ENCODE measurements at places on chromosomes 7 and 10.
A peak's percentile ranks its signal among the peaks of the same experiment; 100 is the strongest.

GRCh38 chr7:26278770-26279169 lies 12.9 kb upstream of the SNX10 start:
- no peak for DNase-seq

DNA sequence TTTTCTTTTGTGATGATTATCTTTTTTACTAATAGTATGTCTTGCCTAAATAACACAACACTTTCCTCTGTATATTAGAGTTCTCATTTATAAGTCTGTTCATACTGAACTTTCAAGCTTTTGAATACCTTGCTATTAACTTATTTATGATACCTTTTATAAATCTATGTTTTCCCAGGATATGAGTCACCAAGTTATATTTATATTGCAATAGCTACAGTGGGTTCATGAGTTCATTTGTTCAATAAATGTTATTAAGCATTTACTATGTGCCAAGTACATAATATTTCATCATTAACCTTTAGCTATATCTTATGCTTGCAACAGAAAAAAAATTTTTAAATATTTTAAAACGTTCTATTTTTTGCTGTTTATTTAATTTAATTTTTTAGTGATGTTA lies 18.3 kb downstream of the CLCN1 start:
- DNase-seq: no peak

DNA sequence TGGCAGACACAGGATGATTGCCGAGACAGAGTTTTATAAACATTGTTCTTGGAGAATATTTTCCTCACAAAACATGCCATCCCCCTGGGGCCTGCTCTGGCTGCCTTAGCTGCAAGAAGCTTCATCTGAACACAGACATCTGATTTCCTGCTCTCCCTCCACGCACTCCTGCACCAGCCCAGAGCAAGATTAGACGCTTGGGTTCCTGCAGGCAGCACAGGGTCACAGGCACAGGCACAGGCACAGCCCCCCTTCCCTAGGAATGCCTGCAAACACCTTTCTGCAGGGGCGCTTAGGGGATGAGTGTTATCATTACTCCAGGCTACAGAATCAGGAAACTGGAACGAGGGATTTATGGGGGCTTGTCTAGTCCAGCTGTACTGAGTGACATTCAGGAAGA lies 450.3 kb downstream of the GRID1 start:
- DNase-seq: no peak

DNA sequence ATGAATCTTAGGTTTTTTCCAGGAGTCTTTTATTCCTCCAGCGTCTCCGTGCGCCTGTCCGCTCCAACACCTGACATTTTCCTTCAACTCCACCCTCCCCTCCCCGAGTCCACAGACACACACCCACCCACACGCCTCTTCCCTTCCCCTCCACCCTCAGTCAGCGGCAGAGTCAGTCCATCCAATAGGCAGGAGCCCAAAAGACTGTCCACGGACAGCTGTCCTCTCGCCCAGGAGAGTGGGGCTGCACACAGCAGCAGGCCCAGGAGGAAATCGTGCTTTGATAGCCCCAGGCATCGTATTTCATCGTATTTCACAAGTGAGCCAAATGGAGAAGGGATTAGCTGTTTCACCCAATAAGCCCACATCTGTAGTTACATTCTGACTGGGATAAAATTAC lies 285.1 kb downstream of the ZEB1 start:
- no peak for DNase-seq

GRCh38 chr7:94620703-94621118 lies 35.2 kb downstream of the SGCE start:
- no peak for DNase-seq

DNA sequence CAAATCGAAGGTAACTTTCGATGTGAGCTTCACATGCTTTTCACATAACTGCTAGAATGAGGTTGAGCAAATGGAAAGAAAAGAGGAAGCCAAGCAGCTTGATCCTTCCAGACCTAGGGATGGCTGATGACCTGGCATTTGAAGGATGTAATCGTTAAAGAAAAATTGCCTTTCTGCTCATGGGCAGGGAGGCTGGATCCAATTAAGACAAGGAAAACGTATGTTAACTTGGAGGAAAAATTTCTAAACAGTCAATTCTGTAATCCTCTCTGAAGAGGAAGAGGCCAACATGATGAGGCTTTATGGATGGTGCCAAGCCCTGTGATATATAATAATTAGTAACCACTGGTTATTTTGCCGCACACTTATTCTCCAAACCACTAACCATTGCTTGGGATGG lies 12.5 kb downstream of the GRK5 start:
- DNase-seq: no peak

GRCh38 chr7:27148756-27149641 lies 1.4 kb upstream of the HOXA6 start:
- DNase-seq: no peak

GRCh38 chr7:37230221-37230620 lies 218.4 kb downstream of the ELMO1 start:
- DNase-seq: no peak

- no peak for DNase-seq
Observed at GRCh38 chr10:58776568-58777318, 264.1 kb downstream of the BICC1 start.

DNA sequence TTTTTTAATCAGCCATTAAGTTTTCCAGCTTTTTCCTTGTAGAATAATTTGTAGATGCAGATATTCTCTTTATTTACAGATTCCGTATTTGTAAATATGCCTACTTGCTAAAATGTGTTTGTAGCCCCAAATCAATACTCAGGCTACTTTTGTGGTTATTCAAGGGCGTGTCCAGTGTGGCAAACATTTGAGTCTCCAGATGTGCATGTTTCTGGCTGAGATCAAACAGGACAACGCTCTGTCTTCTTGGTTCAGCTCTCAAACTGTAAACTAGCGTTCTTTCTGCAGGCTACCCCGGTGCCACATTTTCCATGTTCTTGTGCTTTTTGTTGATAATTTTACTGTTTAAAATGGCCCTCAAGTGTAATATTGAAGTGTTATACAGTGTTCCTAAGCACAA lies 16.2 kb upstream of the OR2A5 start:
- no peak for DNase-seq

DNA sequence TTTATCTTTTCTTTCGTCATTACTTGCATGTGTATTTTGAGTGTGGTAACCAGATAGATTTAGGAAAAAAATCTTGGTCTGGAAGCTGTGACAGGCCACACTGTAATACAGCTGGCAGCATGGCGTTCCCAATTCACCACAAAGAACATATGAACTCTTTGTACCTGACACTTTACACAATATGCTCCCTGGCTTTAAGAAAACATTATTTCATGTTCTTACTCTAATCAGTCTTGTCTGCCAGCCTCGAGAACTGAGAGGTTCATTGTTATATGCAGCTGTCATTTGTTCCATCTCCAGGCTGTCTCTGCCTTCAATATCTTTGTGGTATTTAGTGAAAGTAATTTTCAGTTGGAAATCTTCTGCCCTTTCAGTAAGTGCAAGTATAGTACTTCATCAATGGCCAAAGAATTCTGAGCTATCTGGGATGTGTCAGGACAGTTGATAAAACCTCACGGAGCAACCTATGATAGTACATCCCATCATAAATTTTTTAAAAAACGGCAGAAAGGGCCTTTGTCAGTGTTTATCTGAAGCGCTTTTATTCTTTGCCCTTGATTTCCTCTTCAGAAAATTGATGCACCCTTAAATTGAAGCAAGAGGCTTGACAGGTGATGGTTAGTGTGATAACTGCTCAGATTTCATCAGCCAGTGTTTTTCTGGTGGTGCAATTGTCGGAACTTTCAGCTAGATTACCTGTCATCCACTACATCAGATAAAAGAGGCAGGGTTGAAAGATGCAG lies 146.3 kb upstream of the SP8 start:
- DNase-seq: no peak

DNA sequence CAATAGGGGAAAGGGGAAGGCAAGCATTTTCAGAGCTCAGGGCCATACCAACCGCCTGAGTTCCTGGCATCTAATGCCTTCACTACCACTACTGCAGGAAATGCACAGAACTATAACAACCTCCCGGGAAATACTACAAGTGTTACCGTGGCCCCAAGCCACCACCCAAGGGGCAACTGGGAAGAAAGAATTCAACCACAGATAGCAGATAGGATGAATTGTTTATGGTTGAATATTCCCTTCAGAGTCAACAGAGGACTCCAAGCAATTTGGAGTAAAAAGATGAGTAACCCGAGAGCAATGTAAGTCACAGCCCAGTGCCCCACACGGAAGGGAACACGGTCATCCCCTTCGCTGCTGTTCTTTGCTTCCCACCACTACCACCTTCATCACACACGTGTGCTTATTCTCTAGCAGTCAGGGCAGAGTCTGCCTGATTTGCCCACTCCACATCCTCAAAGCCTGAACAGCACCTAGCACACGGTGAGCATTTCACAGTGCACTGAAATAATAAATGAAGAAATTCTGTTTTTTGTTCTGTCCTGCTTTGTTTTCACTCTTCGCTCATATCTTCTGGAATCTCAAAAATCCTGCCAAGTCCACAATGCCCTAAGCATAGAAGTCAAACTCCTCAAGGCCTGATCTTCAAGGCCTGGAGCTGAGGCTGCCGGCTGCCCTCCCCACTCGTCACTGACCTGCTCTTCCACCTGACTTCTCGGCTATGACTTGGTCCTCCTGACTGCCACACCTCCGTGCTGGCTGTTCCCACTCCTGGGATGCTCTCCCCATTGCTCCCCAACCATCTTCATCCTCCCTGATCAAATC lies 221.1 kb downstream of the KCNMA1 start:
- no peak for DNase-seq

- DNase-seq: no peak
Observed at GRCh38 chr7:141700848-141701371, 1.1 kb downstream of the DENND11 start.

DNA sequence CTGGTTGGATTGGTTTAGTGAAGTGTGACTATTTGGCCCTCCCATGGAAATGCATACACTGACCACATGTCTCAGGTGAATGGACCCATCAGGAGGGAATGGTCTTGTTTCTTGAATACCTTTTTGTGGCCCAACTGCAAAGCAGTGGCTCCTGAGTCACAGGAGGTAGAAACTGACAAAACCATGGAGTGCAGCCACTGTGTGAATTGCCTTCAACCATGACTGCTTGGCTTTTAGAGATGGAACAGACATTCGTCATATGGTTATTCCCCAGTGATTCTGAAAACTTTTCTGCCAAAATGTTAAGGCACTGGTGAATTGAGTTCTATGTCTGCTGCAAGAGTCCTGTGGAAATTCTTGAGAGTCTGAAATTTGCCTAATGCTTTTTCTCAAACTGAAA lies 64.7 kb downstream of the CDK14 start:
- DNase-seq: no peak

GRCh38 chr10:102316421-102316820 lies 71.1 kb downstream of the GBF1 start:
- no peak for DNase-seq

GRCh38 chr7:5701085-5701914 lies 80.2 kb downstream of the RNF216 start:
- DNase-seq: peak; percentile 38

DNA sequence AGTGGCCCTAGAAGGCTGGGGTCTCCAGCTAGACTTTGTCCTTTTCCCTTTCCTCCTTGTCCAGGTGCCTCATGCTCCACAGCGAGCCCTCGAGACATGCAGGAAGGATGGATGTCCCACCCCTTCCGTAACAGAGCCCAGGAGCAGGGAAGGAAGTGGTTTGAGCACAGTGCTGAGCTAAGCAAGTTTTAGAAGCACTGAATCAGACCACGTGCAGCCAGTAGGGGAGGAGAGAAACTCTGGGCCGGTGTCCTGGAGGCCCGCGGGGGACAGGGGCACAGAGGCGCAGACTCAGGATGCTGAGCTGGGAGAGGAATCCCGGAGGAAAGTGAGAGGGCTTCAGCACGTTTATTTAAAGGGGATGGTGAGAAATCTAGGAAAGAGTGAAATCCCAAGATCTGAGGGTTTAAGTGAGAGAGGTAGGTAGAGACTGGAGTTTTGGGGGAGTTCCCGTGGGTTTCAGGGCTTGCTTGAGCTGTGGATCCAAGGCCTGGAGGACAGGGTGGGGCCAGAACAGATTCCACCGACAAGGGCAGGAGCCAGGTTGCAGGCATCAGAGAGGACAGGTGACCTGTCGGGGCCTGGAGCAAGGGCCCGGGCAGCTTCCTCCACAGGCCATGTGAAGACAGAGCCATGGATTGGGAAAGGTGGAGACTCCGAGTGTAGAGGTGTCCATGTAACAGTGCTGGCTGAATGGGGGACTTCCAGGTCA lies 4.4 kb upstream of the IRF5 start:
- DNase-seq: no peak

GRCh38 chr10:60082341-60082740 lies 176.0 kb upstream of the CCDC6 start:
- DNase-seq: no peak

- no peak for DNase-seq
Observed at GRCh38 chr7:114086537-114086913, 167.7 kb upstream of the PPP1R3A start.

DNA sequence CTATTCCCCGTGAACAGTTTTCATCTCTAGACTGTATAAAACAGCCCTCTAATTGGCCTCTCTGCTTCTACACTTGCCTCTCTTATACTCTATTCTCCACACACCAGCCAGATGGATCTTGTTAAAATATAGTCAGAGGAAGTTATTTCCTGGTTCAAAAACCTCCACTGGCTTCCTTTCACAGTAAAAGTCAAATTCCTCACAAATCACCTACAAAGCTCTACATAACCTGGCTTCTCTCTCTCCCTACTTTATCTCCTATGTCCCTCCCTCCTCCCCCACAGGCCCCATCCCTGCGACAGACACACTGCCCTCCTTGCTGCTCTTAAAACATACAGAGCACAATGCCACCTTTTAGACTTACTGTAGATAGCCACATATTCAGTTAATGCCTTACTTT lies 60.1 kb downstream of the TPK1 start:
- no peak for DNase-seq

DNA sequence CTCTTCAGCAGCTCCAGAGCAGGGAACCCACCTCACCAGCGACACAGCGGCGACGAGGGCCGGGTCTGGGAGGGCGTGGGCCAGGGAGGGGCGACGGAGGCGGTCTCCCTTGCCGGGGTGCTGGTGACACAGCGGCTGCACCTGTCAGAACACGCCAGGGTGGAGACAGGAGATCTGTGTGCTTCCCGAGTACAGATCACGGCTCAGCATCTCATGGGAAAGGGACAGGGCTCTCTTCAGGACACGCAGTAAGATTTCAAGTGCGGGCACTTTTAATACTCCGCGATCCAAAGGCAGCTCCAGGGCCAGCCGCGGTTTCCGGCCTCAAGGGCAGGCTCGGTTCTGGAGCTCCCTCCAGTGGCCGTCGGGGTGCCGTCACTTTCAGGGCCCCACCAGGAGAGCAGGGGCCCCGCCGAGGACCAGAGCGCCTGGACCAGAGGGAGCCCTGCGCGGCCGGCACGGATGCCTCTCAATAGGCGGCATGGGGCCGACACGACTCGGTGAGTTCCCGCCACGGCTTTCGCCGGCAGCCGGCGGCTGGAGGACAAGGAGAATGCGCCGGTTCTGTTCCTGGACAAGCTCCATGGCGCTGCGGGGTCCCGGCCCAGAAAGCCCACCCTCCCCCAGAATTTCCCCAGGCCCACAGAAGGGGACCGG lies 21.4 kb downstream of the GPR146 start:
- peak; percentile 76 for DNase-seq

Data from activated CD4-positive, alpha-beta T cell treated with anti-CD3 and anti-CD28 coated beads for 1 hour (primary cell).